ENCODE measurements at places on chromosomes 4 and X.

DNA sequence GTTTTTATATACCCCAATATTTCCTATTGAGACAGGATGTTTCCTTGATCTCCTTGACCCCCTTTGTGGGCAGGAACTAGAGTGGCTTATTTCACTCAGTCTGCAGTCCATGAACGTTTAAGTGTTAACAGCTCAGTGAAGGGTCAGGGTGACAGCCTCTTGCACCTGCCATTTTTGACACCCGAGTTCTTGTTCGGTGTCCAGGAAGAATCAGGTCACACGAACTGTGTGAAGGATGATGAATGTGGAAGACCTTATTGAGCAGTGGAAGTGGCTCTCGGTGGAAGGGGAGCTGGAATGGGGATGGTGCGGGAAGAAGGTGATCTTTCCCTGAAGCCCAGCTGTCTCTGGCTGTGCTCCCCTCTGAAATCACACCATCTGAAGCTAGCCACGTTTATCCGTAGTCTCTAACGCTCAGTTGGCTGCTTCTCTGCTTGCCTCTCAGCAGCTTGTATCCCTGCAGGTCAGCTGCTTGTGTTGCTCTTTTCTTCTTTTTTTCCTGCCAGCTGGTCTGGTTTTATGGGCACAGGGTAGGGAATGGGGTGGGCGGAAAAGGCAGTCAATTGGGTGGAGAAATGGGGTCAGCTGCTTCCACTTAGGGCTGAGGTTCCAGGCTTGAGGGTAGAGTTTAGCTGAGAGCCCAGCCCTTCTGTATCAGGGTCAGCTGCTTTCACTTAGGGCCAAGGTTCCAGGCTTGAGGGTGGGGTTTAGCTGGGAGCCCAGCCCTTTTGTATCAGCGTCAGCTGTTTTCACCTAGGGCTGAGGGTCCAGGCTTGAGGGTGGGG, 29.0 kb upstream of the CCNG2 start:
- no peak for DNase-seq

- no peak for DNase-seq
Measured at GRCh38 chrX:148298737-148299136, 201.7 kb upstream of the AFF2 start.

GRCh38 chrX:456551-457291, 70.0 kb upstream of the PPP2R3B start:
- DNase-seq: no peak

GRCh38 chrX:46793386-46794143, 34.6 kb upstream of the SLC9A7 start:
- DNase-seq: no peak

GRCh38 chr4:22848332-22848731, 155.6 kb downstream of the GBA3 start:
- DNase-seq: no peak

- no peak for DNase-seq
Measured at GRCh38 chrX:106952988-106953387, 32.8 kb downstream of the CLDN2 start.

DNA sequence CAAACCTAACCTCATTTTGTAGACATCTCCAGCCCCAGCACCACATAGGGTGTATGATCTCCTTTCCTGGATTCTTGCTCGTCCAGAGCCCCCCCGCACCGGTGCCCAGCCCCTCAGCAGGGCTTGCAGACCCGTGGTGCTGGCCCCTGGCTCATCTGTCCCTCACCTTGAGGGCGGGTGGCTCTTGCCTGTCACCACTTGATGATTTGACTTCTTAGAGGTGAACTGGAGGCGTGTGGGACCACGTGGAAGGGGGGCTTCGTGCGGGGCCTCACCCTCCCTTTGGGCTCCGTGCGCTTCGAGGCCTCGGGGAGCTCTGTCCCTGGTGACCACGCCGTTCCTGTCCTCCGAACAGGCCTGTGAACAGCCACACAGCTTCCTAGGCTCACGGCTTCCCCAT, 15.5 kb downstream of the UVSSA start:
- DNase-seq: no peak
